ENCODE measurements at places on chromosomes 4 and X.

- DNase-seq, result peak; percentile 9
These were observed 141.0 kb downstream of the MAB21L2 start for GRCh38 chr4:150722908-150723362.

- DNase-seq, result no peak
These were observed 50.0 kb downstream of the SLC7A11 start for GRCh38 chr4:138192113-138192512.

DNA sequence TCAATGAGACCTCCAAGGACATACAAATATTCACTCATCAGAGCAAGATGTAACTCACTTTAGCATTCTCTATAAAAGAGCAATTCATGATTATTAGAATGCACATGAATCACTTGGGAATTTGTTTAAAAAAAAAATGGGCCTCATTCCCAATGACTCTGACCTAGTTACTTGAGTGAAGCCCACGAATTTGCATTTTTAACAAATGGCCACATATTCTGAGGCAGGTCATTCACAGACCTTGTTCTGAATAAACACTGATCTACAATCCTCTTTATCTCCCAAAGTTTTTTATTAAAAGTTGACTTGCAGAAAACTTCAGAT is 255.1 kb upstream of the VEGFC start:
- no peak for DNase-seq

DNA sequence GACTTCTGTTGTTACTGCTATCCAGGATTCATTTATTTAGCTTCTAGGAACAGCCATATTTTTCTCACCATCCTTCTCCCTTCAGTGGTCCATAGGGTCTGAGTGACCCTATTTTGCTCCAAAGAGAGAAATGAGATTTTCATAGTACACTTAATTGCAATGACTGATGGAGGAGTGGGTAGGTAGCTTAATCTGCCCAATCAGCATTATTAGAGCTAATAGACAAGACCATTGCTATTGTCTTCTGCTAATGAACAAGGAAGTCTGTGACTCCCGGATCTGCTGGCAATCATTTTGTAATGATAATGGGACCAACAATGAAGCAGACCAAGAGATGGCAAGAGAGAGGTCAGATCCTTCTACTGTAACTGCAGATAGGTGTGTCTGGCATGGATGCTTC is 271.4 kb upstream of the SLC7A11 start:
- DNase-seq, result no peak

DNA sequence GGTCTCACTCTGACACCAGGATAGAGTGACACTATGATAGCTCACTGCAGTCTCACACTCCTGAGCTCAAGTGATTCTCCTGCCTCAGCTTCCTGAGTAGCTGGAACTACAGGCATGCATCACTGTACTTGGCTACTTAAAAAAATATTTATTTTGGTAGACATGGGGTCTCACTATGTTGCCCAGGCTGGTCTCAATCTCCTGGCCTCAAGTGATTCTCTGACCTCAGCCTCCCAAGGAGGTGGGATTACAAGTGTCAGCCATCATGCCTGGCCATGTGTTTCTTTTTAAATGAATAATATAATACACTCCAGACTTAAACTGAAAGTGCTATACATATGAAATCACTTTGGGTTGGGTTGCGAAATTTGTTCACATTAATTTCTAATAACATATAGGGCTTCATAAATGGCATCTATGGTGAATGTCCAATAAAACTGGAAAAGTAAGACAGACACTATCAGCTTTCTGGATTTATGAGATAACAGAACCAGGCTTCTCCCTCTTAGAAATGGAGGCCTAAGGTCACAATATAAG is 48.0 kb downstream of the SEC24D start:
- DNase-seq, result no peak

GRCh38 chrX:134171661-134172587 is 65.1 kb upstream of the CCDC160 start:
- DNase-seq, result peak; percentile 50

Data from hindlimb muscle (tissue), 1 donor.